ENCODE measurements at places on chromosomes 5 and 9.
A peak's percentile ranks its signal among the peaks of the same experiment; 100 is the strongest.

DNA sequence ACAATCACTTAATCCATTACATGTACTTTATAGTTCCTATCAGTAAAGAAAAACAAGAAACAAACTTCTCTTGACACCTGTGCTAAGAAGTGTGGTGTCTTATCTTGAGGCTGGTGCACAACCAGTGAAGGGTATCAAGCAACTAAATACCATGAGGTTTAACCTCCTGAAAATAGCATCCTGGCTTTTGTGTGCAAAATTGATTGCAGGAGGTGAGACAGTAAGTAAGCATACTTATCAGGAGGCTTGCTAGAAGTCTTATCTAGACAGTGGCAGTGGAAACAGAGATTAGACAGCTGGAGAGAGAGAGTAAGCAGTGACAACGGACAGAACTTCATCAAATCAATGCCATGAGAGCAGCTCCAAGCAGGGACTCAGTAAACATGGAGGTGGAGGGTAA, 730.3 kb downstream of the DNAH5 start:
- DNase-seq, result no peak

GRCh38 chr5:126970517-126971017, 59.8 kb downstream of the MARCHF3 start:
- no peak for DNase-seq

DNA sequence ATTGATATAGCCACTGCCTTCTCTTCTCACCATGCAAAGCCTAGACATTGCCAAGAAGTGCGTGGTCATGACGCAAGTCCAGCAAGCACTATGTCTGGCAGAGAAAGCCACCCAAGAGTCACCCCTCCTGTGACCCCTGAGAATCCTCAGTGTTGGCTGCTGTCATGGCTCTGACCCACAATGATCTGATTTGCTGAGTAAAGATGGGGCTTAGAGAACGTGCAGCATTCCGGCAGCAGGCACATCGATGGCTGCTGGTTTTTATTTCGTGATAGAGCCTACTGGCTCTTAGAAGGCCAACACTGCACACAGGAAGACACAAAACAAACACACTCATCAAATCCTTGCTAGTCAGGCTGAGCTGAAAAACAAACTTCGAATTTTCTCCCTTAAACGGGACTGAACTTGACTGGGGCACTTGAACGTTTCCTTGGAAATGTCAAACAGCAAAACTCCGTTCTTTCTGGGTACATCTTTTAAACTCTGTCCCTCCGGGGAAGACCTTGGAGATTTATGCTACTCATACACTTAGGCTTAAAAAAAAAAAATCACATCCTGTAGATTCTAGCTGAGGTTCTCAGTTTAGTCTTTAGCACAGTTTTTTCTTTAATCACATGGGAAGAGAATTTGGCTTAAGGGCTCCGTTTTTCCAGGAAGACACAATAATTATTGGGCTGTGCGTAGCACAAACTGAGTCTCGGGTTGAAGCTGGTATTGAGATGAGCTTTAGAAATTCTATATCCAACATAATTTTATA, 88.2 kb upstream of the BASP1 start:
- no peak for DNase-seq

GRCh38 chr9:86909388-86909787, 37.9 kb downstream of the GAS1 start:
- DNase-seq, result no peak

GRCh38 chr5:138128334-138128733, 10.9 kb downstream of the NME5 start:
- DNase-seq, result no peak

DNA sequence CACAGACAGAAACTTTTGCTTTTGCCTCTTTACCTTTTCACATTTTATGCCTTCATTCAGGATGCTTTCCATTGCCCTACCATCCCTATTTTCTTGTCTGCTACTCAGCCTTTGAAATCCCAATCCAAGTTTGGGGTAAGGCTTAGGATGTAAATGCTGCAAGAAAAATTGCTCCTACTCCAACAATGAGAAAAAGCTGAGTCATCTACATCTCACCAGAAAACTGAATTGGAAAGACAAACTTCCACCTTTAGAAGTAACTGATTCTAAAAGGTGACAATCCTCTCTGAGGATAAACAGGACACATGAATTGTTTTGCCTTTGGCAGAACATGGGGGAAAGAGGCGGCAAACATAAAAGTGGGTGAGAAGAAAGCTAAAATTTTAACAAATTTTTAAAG, 295.6 kb downstream of the NR2F1-AS1 start:
- DNase-seq, result no peak

DNA sequence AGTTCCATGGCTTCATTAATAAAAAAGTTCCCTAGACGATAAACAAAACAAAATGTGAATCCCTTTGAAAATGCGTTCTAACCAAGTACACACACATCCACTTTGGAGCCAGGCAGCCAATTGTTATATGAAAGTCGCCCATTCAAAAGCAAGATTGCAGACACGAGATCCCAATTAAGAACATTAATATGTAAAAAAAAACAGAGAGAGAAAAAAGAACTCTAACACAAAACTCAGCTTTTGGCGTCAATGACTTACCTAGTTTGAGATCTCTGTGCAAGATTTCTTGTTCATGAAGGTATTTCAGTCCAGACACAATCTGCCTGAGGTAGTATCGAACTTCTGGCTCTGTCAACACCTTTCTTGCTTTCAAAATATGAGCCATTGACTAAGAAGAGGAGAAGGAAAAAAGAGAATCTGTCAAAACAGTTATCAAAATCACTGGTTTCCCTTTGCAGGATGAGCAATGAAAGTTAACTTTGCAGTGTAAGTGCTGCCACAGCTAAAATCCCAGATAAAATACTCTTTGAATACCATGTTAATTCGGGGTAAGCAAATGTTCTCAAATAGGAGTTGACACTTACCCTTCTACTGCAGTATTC, 1.6 kb downstream of the PLK2 start:
- no peak for DNase-seq

DNA sequence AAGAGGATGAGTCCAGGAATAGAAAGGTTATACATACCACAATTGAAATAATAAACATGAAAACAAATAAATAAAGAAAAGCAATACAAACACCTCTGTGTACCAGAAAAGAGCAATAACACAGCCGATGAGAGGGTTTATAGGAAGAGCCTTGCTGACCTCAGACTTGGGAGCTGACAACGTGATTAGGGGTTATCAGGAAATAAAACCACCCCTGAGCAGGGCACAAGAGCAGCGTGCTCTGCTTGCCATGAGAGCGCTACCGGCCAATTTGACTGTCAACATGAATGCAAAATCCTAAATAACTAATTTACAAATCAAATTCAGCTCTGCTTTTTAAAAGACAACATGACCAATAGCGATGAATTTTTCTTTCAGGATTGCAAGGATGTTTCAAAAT, 2.6 kb upstream of the FREM1 start:
- no peak for DNase-seq

- no peak for DNase-seq
These were observed at the start of gene IL7R for GRCh38 chr5:35856765-35857351. IL7R (plus strand) TSS chr5:35856891; CDS start chr5:35856978, 87 bp downstream.

DNA sequence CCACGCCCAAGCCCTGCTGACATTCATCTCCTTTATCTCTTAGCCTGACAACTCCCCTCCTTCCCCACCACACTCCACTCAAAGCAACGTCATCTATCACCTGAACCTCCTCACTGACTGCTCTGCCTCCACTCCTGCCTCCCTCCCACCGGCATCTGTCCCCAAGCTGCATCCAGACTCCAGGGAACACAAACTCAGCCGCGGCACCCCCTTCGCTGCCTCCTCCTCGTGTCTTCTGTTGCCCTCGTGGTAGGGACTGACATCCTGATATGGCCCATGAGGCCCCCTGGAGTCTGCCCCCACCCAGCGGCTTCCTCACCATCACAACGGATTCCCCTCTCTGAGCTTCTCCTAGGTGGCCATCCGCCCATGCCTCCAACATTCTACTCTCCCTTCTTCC, 101.0 kb upstream of the TAS2R1 start:
- DNase-seq, result no peak

DNA sequence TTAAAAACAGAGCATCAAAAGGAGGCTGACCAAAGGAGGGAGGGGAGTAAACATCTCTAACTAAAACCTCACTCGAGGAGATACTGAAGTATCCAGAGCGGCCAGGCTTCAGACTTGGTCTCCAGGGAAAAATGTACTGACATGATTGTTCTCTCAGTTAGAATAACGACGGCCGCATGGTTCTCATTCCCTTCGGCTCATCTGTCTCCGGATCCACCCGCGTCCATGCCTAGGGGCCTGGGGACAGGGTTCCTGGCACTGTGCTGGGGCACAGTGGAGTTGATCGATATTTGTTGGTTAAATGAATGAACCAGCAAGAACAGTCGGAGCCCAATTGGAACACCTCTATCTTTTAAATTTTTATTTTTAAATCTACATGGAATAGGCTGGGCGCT, 167.1 kb upstream of the PHYKPL start:
- peak; percentile 18 for DNase-seq

GRCh38 chr9:110799396-110799795, 130.8 kb downstream of the MUSK start:
- DNase-seq, result no peak

GRCh38 chr5:75660678-75661465, 49.6 kb downstream of the ANKDD1B start:
- no peak for DNase-seq

- peak; percentile 86 for DNase-seq
These were observed 30.5 kb downstream of the RXRA start for GRCh38 chr9:134356496-134357470.

- DNase-seq, result no peak
These were observed 50.6 kb downstream of the WHRN start for GRCh38 chr9:114454652-114455051.

- DNase-seq, result no peak
These were observed 19.4 kb downstream of the CCDC171 start for GRCh38 chr9:15572200-15572770.

DNA sequence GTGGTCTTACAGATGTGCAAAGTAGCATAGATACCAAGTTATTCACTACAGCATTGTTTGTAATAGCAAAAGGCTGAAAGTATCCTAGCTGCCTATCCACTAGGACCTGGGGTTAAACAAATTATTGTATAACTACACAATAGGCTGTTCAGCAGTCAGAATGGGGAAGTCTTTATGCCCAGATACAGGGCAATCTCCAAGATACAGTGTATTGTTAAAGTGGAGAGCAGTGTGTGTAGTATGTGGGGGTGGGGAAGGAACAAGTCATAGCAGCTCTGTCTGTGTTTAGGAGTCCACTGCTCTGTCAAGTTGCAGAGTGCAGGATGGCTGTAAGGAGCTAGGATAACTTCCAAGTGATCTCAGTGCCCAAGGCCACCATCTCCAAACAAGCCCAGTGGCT, 5.5 kb downstream of the PCYOX1L start:
- no peak for DNase-seq

DNA sequence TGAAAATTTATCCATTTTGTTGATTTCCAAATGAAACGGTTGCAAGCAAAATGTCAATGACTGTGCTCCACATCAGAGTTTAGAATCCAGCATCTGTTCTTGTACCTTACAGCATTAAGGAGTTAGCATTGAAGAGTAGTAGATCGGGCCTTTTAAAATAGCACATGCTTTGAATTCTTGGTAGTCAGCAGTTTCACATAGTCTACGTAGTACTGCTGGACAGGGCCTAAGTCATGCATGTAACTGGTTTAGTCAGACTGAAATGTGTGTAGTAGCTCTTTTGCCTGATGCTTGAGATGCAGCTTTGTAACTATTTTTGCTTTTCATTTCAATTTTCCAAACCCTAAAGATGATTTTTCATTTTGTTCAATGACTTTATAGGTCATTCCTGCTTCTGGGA, 19.8 kb downstream of the LECT2 start:
- DNase-seq, result no peak

- DNase-seq, result no peak
These were observed 28.1 kb upstream of the ADAMTS2 start for GRCh38 chr5:179373101-179373934.

DNA sequence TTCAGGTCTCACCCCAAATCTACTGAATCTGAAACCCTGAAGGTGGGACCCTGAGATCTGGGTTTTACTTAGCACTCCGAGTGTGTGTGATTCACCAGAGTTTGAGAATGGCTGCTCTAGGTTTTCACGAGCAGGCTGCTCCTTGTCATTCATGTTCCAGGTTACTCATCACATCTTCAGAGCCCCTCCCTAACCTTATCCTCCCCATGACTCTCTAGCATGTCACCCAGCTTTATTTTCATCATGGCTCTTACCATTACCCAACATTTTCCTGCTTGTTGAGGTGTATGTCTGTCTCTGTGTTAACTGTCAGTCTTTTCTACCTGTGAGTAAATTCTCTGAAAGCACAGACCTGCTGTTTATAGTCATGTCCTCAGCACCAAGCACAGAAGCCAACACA, 319.2 kb downstream of the NSG2 start:
- DNase-seq, result no peak

- DNase-seq, result no peak
These were observed 134.9 kb upstream of the CDKN2B start for GRCh38 chr9:22143799-22144625.

- peak; percentile 58 for DNase-seq
These were observed 12.7 kb downstream of the CSF2 start for GRCh38 chr5:132086277-132086794.

- no peak for DNase-seq
These were observed 413.5 kb upstream of the ZNF462 start for GRCh38 chr9:106449336-106449927.

GRCh38 chr5:77379558-77380061, 112.5 kb downstream of the WDR41 start:
- no peak for DNase-seq

DNA sequence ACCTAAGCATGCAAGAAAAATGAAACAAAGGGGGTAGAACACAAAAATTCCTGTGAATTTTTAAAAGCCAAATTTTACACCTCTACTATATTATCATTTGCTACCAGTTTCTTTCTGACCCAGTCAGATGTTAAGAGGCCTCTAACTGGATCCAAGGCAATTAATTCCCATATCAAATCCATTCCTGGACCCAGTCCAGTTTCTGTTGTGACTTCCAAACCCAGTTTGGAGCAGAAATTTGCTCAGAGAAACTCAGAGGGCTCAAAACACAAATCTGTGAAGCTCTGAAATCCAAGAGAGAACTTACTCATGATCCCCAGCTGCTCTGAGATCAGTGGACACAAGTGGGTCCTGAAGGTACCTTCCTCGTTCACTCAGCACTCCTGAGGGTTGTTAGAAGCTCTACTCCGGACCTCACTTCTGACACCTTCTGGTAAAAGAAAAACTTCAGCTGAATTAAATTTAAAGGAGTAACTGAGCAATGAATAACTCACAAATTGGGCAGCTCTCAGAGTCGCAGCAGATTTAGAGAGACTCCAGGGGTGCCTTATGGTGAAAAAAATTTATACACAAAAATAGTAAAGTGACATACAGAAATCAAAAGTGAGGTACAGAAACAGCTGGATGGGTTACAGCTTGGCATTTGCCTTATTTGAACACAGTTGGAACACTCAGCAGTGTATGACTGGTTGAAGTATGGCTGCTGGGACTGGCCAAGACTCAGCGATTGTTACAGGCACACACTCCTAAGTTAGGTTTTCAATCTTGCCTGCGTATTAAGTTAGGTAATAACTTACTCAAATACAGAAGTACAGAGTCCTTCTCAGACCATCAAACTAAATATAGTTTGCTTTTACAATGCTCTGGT, 32.4 kb downstream of the INSL4 start:
- no peak for DNase-seq

- DNase-seq, result no peak
These were observed 46.7 kb upstream of the MAMDC2 start for GRCh38 chr9:69996967-69997366.

- DNase-seq, result no peak
These were observed 42.6 kb upstream of the KCNN2 start for GRCh38 chr5:114319236-114319635.

- DNase-seq, result no peak
These were observed 33.2 kb downstream of the PRDM6 start for GRCh38 chr5:123122273-123122672.

- DNase-seq, result peak; percentile 70
These were observed 1.0 kb downstream of the TLE4 start for GRCh38 chr9:79572608-79573411.

GRCh38 chr9:91933556-91934352, 16.3 kb downstream of the ROR2 start:
- DNase-seq, result no peak
